Amygdala (tissue), 56 donors: ENCODE measurements at places on chromosomes 13 and 19.

- peak; percentile 66 for DNase-seq
Measured at GRCh38 chr13:43878892-43879754, at the start of gene CCDC122. Gene CCDC122 (minus strand): TSS chr13:43879740. CDS start chr13:43869376, 10,364 bp downstream.

GRCh38 chr19:7483720-7484201, 5.1 kb downstream of the PEX11G start:
- no peak for DNase-seq

- no peak for DNase-seq
Measured at GRCh38 chr13:93771782-93772181, 545.2 kb downstream of the GPC6 start.

GRCh38 chr13:101455863-101456262, 3.4 kb downstream of the ITGBL1 start:
- no peak for DNase-seq
